T-helper 2 cell treated with Interferon-gamma antibody and Interleukin-4, amounts not matched to agents 5 μg/mL and 100 μg/mL, for 36 hours (primary cell): ENCODE measurements at places on chromosomes 12 and 14.

- DNase-seq = no peak
- no peaks in the 10 kb centered on the region for H3K4me1 ChIP-seq
- peaks cover 8% of the 10 kb centered on the region for H3K36me3 ChIP-seq
- no peak overlapping the region for H3K4me3 ChIP-seq
- no peak overlapping the region for H3K27ac ChIP-seq
These were observed 884 bp downstream of the GPD1 start for GRCh38 chr12:50104417-50105366.

DNA sequence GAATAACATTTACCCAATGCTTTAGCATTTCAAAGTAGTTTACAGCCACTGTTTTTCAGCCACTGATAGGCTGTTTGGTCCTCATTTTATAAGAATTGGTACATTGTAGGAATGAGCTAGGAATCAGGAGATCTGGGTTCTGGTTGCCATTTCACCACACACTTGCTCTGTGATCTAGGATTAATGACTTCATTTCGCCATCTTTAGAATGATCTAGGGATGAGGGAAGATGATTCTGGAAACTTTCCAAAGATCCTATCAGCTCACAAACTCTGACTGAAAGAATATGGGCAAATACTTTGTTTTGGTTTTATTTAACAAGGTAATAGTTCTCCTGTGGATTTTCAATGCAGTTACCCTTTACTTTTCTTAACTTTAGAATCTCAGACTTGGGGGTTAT, 155.0 kb downstream of the GCH1 start:
- DNase-seq = no peak
- H3K27me3 ChIP-seq = peaks cover 3% of the 10 kb centered on the region
- peaks cover 22% of the 10 kb centered on the region for H3K4me1 ChIP-seq
- H3K27ac ChIP-seq = no peak overlapping the region
- H3K36me3 ChIP-seq = no peaks in the 10 kb centered on the region
- H3K4me3 ChIP-seq = no peak overlapping the region

GRCh38 chr12:54363047-54363446, 1.2 kb downstream of the GPR84 start:
- H3K27ac ChIP-seq = no peak overlapping the region
- DNase-seq = no peak
- no peak overlapping the region for H3K4me3 ChIP-seq
- peaks cover 3% of the 10 kb centered on the region for H3K27me3 ChIP-seq
- peaks cover 30% of the 10 kb centered on the region for H3K4me1 ChIP-seq

- peaks cover 10% of the 10 kb centered on the region for H3K4me1 ChIP-seq
- no peaks in the 10 kb centered on the region for H3K36me3 ChIP-seq
- H3K4me3 ChIP-seq = peak overlapping the region; percentile 72
- peak; percentile 13 for DNase-seq
These were observed 594 bp downstream of the TAMALIN start for GRCh38 chr12:52007158-52007921.

DNA sequence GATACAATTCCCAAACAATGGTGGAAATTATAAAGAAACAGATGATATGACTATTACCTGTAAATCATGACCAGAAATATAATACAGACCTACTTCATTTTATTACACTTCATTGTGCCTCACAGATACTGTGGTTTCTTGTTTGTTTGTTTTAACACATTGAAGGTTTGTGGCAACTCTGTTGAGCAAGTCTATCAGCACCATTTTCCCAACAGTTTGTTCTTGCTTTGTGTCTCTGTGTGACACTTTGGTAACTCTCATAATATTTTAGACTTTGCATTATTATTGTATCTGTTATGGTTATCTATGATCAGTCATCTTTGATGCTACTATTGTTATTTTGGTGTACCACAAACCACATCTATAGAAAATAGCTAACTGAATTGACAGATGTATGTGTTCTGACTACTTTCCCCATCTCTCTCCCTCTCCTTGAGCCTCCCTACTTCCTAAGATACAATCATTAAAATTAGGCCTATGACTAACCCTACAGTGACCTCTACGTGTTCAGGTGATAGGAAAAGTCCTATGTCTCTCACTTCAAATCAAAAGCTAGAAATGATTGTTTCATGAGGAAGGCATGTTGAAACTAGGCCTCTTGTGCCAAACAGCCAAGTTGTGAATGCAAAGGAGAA, 49.1 kb downstream of the FBXO33 start:
- H3K4me3 ChIP-seq = peak overlapping the region; percentile 66
- H3K36me3 ChIP-seq = peaks cover 16% of the 10 kb centered on the region
- peak overlapping the region; percentile 66 for H3K27ac ChIP-seq

DNA sequence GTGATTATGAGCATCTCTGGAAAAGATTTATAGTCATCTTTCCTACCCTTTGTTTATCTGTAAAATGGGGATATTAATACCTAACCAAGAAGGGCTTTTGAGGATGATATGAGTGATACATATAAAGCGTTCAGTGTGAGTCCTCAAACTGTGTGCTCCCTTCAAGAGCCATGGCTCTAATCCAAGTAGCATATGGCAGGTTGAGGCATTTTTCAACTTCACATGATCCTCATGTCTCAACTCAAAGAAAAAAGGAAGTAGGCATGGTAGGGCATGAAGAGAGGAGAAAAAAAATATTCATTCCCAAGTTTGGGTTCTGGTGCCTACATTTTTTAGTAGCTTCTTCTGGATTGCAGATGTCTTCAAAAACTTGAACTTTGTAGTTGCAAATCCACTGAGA, 286.3 kb upstream of the ATP2B1 start:
- H3K36me3 ChIP-seq = no peaks in the 10 kb centered on the region
- DNase-seq = no peak
- peaks cover 1% of the 10 kb centered on the region for H3K4me1 ChIP-seq
- H3K27ac ChIP-seq = no peak overlapping the region
- H3K4me3 ChIP-seq = no peak overlapping the region

- no peak overlapping the region for H3K4me3 ChIP-seq
- peaks cover 9% of the 10 kb centered on the region for H3K4me1 ChIP-seq
- no peak overlapping the region for H3K27ac ChIP-seq
- DNase-seq = no peak
- peaks cover 62% of the 10 kb centered on the region for H3K27me3 ChIP-seq
These were observed 1.4 kb downstream of the AQP5 start for GRCh38 chr12:49962861-49963765.

GRCh38 chr12:48021485-48022179, 17.4 kb upstream of the COL2A1 start:
- H3K4me1 ChIP-seq = peaks cover 1% of the 10 kb centered on the region
- no peak overlapping the region for H3K27ac ChIP-seq
- peaks cover 35% of the 10 kb centered on the region for H3K27me3 ChIP-seq
- DNase-seq = no peak
- no peaks in the 10 kb centered on the region for H3K36me3 ChIP-seq

DNA sequence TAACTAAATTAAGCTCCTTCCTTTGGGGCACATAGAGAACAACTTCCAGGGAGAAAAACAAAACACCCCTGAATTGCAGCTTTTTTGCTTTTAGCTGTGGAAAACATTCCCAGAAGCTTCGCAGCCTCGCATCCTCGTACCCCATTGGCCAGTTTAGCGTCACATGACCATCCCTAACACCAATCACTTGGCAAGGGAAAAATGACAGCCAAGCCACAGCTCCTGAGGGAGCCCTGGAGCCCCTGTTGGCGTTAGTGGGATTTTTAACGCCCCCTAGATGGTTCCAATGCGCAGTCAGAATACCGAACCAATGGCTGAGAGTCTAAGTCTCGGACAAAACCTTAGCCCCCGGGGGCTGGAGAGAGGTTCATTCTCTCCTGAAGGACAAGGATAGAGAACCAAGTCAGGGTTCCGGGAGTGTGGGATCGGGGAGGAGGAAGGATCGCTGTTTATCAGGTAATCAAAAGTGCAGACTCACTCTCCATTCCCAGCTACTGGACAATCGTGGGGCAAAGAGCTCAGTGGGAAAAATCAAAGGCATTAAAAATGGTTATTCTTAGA, 135.6 kb upstream of the HIF1A start:
- peaks cover 29% of the 10 kb centered on the region for H3K4me1 ChIP-seq
- H3K27me3 ChIP-seq = peaks cover 6% of the 10 kb centered on the region
- peaks cover 8% of the 10 kb centered on the region for H3K36me3 ChIP-seq
- no peak for DNase-seq

DNA sequence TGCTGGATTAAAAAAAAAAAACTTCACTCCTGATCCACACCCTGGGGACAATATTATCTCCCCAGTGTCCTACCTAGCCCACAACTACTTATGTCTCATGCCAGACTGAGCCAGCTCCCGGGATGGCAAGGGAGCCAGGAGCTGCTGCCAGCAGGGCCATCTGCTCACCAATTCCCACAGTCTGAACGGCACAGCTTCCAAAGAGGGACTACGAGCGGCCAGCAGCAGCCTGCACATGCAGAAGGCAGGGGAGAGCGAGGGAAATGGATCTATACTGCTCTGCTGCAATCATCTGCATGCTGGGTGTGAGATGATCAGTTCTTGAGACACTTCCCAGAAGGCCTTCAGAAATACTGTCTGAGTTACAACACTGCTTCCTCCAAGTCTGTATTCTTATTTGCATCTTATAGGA, 11.1 kb downstream of the SSH1 start:
- no peak overlapping the region for H3K27ac ChIP-seq
- H3K27me3 ChIP-seq = no peaks in the 10 kb centered on the region
- peaks cover 43% of the 10 kb centered on the region for H3K36me3 ChIP-seq
- no peak overlapping the region for H3K4me3 ChIP-seq
- DNase-seq = no peak

DNA sequence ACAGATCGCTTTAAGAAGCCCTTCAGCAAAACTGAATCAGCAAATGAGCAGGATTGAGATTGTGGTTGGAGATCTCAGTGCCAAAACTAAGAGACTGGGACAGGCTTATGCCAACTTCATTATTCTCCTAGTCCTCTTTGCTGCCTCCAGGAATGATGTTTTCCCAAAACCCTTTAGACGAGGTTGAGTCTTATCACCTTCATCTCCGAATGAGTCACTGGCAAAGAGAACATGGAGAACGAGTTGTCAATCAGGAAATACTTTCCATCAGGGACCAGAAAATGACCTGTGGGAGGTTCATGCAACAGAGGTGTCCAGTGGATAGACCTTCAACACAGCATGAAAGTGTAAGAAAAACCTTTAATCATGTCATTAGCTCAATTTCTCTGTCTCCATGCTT, 461.5 kb downstream of the RMST start:
- H3K36me3 ChIP-seq = no peaks in the 10 kb centered on the region
- no peaks in the 10 kb centered on the region for H3K4me1 ChIP-seq
- H3K27me3 ChIP-seq = no peaks in the 10 kb centered on the region
- H3K27ac ChIP-seq = no peak overlapping the region
- DNase-seq = no peak

GRCh38 chr14:35046048-35046750, at the start of gene FAM177A1:
TSS of gene FAM177A1 (plus strand) at chr14:35046272. CDS start at chr14:35046464, 192 bp downstream.
- H3K36me3 ChIP-seq = peaks cover 12% of the 10 kb centered on the region
- peaks cover 22% of the 10 kb centered on the region for H3K4me1 ChIP-seq
- peak within 1 kb of the TSS; percentile 98 for H3K27ac ChIP-seq
- DNase-seq = peak; percentile 97
- H3K27me3 ChIP-seq = no peaks in the 10 kb centered on the region

DNA sequence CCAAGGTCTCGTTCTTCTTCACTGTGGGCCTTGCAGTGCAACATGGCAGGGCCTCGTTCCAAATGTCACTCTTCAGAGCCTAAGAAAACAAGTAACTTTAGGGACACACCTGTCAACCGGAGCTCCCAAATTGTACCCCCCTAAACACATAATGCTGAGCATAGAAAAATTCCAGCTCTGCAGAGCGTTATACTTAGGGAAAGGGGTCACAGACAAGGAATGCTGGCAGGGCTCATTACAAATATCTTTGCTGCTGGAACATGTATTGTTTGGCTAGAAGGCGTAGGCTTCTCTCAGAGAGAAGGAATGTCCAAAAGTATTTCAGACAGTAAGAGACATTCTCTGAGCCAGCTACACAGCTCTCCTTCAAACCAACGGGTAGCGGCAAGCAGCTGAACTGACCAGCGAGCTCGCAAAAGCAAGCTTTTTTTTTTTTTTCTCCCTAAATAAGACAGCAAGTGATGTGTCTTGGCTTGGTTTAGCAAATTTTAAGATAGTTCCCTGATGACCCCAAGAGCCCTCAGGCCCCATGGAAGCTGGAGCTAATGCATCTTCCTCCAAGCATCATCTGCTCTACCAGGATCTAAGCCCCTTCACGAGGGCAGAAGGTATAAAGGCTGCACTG, 24.5 kb downstream of the SSH1 start:
- H3K4me3 ChIP-seq = no peak overlapping the region
- no peaks in the 10 kb centered on the region for H3K27me3 ChIP-seq
- H3K36me3 ChIP-seq = peaks cover 63% of the 10 kb centered on the region
- no peak overlapping the region for H3K27ac ChIP-seq
- H3K4me1 ChIP-seq = peaks cover 68% of the 10 kb centered on the region

- no peaks in the 10 kb centered on the region for H3K4me1 ChIP-seq
- H3K4me3 ChIP-seq = no peak overlapping the region
- peaks cover 2% of the 10 kb centered on the region for H3K27me3 ChIP-seq
- H3K27ac ChIP-seq = no peak overlapping the region
These were observed 144.8 kb downstream of the TBC1D30 start for GRCh38 chr12:64968989-64969819.

DNA sequence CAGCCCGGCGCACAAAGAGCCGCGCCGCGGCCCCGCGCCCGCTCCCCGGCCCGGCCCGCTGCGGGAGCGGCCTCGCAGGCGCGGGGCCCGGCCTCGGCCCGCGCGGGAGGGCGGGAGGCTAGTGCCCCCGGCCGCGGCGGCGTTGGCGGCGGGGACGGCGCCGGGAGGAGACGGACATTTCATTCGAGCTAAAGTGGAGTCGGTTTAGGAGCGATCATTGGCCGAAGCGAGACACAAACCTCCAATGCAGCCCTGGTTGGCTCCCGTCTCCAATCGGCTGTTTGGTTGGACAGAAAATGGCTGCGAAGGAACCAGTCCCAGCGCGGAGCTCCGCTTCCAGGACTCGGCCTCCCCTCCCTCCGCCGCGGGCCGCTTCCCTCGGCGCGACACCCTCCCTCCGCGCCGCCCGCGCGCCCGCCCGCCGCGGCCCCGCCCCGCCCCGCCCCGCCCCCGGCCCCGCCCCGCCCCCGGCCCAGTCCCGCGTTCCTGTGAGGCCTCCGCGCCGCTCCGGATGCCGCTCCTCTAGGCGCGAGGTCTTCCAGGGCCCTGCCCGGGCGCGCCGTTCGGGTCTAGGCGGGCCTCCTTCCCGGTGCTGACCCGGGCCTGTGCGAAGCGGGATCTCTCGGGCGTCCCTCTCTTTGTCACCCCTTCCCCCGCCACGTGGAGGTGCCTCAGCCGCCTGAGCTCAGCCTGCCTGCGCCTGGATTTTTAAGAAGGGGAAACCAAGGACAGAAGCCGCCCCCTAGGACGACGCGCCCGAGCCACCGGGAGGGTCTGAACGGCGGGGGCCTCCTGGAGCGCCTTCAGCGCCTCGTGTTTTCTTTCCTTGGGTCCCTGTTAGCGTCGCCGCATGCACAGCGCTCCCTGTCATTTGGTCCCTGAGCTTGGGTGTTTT, at the start of gene NFYB:
Gene NFYB (minus strand): TSS at position 309 of the 895 bp plus-strand sequence. CDS start 2,757 bp downstream, outside the sequence.
- peak within 1 kb of the TSS; percentile 89 for H3K27ac ChIP-seq
- peak within 1 kb of the TSS; percentile 93 for H3K4me3 ChIP-seq
- H3K36me3 ChIP-seq = no peaks in the 10 kb centered on the region
- DNase-seq = peak; percentile 93
- peaks cover 11% of the 10 kb centered on the region for H3K4me1 ChIP-seq

DNA sequence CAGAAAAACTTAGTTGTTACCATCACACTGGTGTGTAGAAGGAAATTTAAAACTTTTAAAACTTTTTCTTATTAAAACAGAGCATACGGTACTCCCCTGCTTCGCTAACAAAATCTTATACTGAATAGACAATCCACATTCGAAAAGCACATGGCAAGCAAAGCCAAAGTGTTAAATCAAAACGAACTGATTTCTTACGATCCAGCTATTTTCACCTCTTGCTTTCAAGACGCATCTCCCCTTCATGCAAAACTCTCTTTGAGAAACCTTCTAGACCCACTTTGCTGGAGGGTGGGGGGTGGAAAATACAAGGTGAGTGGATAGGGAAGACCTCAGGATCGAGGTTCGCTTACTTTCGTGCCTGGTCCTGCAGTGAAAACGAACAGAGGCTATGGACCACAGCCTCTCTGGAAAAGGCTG, 328 bp downstream of the INTS13 start:
- DNase-seq = no peak
- H3K27me3 ChIP-seq = no peaks in the 10 kb centered on the region
- H3K27ac ChIP-seq = peak overlapping the region; percentile 94
- peaks cover 52% of the 10 kb centered on the region for H3K4me1 ChIP-seq
- peaks cover 47% of the 10 kb centered on the region for H3K36me3 ChIP-seq
